Esophagus mucosa (tissue), 1 donor: ENCODE measurements at places on chromosomes 6 and 20.

DNA sequence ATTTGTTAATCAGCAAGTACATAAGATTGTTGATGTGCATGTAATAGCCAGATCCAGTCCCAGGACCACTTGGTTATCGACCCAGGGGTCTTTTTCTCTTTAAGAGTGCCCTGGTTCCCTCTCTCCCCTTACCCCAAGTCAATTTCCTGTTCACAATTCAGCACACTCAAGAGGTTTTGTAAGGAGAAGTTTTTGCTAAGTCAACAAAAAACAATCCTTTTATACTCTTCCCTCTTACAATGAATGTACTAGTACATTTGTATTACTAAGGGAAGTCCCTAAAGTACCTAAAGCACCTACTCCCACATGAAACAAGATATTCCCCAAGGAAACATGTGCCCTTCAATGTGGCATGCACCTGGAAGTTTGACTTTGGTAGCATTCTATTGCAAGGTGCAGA, 1.6 kb upstream of the NT5DC1 start:
- ATAC-seq, result no peak

DNA sequence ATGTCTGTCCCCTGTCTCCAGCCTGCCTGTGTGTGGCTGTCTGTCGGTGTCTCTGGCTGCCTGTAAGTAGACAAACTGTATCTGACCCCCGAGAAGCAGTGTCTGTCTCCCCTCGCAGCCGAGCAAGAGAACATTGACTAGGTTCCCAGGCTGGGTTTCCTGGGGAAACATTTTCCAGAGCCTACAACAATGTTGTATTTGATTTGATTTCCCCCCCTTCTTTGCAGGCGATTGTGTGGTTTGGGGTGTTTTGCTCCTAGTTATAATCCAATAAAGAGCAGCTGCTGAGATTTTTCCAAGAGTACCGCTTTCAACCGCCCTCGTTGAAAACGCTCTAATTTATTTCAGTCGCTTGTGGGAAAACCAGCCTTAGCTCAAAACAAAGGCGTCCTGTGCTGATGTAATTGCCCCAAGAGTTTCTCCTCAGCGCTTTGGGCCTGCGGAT, 92.6 kb downstream of the CDC5L start:
- no peak for ATAC-seq

DNA sequence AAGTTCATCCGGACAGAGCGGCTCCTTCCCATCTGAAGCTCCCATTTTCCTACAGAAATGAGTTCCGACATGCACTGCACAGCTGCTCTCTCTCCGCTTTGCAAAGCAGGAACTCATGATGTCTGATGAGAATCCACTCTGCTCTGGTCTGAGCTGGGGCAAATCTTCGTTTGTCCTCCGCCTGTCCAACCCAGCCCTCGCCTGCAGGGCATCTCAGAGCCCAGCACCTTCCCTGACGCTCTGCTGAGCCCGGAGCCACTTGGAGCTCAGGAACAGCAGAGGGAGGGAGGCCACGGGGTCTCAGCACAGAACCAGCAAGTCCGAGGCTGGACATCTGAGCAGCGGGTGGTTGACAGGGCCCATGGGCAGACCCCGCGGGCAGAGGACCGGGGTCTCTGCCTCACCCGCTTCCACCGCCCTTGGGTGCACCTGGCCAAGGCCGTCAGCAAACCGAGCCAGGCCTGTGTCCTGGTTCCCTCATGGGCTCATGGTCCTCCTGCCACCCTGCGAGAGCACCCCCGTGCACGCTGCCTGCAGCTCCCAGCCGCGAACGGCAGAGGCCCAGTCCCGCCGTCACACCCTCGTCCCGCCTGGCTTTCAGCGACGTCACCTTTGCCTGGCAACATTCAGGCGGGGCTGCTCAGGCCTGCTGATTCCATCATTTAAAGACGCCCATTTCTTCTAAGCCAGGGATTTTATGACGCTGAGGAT, 78.5 kb upstream of the BHLHE23 start:
- peak; percentile 37 for ATAC-seq

GRCh38 chr20:45187693-45188092, 13.0 kb downstream of the PI3 start:
- ATAC-seq, result no peak

DNA sequence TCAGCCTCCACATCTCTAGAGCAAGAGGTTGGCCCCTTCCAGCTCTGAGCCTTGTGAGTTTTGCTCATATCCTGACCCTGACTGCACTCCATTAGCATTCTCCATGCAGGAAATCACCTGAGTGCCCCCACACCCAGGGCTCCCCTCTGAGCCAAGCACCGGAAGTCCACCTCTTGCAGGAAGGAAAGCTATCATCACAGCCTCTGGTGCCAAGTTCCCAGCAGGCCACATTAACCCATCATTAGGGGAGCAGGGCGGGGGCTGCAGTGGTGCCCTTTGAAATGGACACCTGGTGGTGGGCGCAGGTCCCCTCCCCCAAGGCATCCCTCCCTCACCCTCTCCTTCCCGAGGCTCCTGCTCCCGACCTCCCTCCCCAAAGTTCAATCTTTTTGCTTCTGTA, 16.1 kb downstream of the GRM4 start:
- ATAC-seq, result no peak

DNA sequence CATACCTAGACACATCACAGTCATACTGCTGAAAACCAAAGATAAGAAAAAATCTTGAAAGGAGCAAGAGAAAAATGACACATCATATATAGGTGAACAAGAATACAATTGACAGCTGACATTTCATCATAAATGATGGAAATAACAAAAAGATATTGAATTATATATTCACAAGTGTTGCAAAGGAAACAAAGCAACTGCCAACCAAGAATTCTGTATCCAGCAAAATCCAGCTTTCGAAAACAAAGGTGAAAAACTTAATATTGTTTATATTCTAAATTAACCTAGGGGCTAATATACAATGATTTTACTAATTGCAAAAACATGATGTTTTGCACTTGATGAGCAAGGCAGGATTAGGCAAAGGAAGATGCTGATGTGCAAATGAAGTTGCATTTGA, 84.3 kb downstream of the MOXD1 start:
- no peak for ATAC-seq

GRCh38 chr6:130947464-130947863, 115.6 kb downstream of the EPB41L2 start:
- no peak for ATAC-seq

- ATAC-seq, result peak; percentile 35
These were observed at the start of gene SIRPB1 for GRCh38 chr20:1619861-1620444. Gene SIRPB1, minus strand, starts transcription at chr20:1620009. Its CDS starts 65 bp downstream, at chr20:1619944.
